ENCODE measurements at places on chromosomes 3 and 15.

DNA sequence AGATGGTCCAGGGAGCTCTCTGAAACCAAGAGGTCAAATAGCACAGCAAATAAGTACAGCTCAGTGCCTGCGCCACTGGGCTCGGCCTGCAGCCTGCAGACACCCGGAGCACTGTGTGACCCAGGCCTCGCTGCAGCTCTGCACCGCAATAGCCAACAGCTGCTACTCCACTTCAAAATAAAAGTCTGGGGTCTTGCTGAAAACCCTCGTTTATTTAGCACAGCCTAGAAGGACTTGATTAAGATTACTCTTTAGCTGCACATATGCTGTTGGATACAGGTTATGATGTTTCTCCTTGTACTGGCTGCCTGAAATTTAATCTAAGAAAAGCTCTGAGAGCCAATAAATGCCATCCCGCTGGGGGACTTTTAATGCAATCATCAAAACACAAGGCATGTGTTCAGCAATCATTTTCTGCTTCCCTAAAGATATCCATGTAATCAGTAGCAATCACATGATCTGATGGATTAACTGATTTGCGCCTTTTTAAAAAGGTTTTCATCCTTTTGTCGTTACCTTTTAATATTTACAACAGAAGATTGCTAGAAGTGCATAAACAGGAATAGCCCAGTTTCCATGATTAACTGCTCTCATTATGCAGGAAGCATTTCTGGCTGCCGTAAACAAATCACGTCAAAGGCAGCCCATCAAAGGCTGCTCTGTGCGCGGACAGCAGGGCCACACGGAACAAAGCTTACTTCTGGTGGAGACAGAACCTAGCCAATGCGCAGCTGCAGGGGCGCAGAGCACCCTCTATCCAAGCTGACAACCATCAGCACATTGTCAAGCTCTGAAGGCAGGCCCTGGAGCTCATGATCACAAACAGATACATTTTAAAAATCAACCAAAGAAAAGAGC, 58.8 kb downstream of the CLASP2 start:
- DNase-seq, result no peak

DNA sequence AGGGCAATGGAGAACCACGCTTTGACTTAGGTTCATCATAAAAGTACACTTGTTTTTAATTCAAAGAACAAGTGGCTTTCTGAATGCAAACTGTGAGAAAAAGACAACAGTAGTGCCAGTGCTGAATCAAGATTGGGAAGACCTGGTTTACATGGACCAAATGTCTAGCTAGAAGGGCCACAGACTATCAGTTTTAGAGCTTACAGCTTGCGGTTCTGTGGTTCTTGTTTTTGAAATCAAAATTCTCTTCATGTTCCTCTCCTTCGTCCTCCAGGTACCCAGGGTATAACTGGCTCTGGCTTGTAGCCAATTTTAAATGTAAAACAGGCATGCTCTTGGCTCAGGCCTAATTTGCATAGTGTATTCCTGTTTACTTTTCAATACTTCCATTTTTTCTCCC, 124.6 kb downstream of the TGFBR2 start:
- no peak for DNase-seq

GRCh38 chr3:186742618-186743380, 25.6 kb downstream of the KNG1 start:
- DNase-seq, result no peak

- no peak for DNase-seq
Observed at GRCh38 chr3:64691051-64691450, 3.3 kb upstream of the ADAMTS9 start.

GRCh38 chr3:177832880-177833279, 635.6 kb upstream of the TBL1XR1 start:
- no peak for DNase-seq

GRCh38 chr15:69916169-69916785, 181.4 kb downstream of the TLE3 start:
- no peak for DNase-seq

GRCh38 chr3:194471863-194472262, 14.9 kb downstream of the ATP13A3 start:
- DNase-seq, result no peak

GRCh38 chr3:5187920-5188418, 462 bp downstream of the EDEM1 start:
- no peak for DNase-seq

- DNase-seq, result no peak
Observed at GRCh38 chr15:49823987-49824774, 203.3 kb downstream of the DTWD1 start.

DNA sequence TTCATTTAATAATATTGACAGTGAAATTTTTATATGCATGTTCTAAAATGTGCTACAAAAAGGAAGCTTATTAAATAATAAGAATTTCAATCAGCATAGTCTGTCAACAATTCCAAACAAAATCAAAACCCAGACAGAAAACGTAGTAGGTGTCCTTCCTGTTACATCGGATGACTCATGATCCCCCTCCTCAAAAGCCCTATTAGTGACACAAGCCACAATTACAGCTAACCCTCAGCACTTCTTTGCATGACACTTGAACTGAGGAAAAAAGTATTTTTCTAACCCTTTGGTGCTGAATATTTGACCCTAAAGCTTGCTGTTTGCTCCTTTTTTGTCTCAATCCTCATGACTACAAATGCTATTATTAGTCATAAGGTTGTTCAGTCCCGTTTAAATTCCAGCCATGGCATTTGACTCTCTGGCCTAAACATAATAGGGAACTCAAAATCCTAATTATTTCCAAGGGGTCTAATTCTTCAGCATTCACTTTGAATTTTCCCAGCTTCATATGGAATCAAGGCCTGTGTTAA, 78.1 kb downstream of the COL8A1 start:
- DNase-seq, result no peak

DNA sequence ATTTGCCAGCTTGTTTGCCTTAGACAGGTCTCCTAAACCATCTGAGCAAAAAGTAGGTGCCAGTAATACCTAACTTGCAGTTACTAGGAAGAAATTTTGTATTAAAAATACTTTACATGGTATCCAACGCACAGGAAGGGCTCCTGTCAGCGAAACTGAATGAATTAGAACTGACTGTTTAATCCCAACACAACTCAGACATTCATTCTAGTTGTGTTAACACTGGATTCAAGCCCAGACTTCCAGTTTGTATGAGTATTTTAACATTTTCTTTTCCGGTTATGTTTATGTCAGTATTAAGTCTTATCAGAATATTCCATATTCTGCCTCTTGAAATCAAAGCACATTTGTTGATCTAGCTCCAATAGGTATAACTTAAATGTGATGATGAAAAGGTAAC, 82.0 kb upstream of the SOX2 start:
- DNase-seq, result no peak

DNA sequence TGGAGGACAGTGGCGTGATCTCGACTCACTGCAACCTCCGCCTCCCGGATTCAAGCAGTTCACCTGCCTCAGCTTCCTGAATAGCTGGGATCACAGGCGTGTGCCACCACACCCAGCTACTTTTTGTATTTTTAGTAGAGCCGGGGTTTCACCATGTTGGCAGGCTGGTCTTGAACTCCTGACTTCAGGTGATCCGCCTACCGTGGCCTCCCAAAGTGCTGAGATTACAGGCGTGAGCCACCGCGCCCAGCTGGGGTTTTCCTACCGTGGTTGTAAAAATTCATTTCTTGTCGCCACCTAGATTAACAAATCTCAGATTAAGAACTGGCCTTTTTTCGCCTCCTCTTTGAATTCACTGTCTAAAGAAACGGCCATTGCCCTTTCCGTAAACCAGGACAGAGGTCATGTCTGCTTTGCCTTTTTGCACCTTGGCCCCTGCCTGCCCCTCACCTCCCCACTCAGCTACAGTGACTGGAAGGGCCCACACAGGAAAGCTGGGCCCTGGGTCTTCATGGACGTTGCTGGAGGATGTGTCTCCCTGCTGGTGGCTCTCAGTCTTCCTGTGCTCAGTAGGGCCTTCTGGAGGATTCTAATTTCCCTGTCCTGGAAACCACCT, 17.2 kb downstream of the ZNF710 start:
- no peak for DNase-seq
